ENCODE measurements at places on chromosomes 3 and 15.

GRCh38 chr15:90305932-90306331, 40.5 kb downstream of the NGRN start:
- no peak for DNase-seq

GRCh38 chr3:45929042-45929679, 14.1 kb upstream of the CXCR6 start:
- peak; percentile 44 for DNase-seq

- DNase-seq: no peak
These were observed 1.3 kb downstream of the MAGI1 start for GRCh38 chr3:66037330-66037985.

GRCh38 chr3:23459465-23459864, 256.3 kb downstream of the UBE2E2 start:
- no peak for DNase-seq

DNA sequence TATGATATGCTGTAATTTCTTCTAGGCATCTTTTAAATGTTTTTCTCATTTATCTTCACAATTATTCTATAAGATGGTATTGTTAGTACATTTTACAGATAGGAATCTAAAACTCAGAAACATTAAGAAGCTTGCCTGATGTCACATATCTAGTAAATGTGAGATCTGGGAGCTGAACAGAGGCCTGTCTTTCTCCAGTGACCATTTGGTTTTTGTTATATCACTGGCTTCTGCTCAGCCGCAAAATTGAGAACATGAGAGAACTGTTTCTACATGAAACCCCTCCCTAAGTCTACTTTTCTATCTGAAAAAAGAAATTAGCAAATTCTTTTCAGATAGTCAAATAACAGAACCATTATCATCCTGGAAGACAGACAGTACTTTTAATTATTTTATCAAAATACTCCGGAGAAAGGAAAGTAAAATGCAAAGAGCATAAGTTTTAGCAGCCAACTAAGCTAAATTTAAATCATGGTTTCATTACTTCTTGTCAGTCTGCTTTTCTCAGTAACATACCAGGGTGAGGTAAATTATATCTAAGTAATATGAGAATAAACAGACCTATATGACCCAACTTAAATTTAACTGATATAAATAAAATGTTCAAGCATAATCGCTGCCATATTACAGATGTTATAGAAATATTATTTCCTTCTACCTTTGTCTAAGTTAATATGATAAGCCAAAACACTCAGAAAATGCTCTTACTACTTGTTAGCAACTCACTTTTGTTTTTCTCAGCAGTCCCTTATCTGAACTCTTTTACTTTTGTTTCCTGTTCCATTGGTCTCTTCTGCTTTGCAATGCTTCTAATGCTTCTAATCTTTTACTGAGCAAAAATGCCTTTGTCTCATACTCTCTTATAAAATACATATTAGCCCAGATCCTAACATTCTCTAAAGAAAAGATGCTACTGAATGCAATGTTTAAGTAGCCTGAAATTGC, 68.0 kb upstream of the MBNL1 start:
- no peak for DNase-seq
